ENCODE measurements at places on chromosomes 7 and 10.

DNA sequence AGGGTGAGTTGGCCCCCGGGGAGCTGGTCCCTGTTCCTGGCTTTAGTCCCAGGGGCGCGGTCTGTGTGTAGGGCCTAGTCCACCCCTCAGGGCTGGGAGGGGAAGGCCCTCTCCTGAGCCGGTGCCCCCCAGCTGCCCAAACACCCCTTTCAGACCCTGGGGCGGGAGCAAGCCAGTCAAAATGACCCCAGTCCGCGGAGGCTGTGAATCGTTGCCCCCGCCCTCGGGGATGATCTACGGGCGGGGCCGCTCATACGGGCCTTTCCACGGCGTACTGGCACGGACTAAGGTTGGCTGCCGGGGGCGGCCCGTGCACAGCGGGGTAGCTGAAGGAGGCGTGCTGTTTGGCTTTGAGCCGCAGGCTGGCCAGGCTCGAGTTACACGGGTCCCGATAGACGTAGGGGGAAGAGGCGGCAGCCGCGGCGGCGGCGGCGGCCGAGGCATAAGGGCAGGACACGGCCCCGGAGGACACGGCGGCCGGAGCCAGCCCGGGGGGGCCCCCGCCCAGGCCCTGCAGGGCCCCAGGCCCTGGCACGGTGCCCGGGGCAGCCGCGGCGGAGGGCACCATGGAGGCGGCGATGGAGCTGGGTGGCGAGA is 4.3 kb downstream of the ELOVL3 start:
- DNase-seq, result no peak

DNA sequence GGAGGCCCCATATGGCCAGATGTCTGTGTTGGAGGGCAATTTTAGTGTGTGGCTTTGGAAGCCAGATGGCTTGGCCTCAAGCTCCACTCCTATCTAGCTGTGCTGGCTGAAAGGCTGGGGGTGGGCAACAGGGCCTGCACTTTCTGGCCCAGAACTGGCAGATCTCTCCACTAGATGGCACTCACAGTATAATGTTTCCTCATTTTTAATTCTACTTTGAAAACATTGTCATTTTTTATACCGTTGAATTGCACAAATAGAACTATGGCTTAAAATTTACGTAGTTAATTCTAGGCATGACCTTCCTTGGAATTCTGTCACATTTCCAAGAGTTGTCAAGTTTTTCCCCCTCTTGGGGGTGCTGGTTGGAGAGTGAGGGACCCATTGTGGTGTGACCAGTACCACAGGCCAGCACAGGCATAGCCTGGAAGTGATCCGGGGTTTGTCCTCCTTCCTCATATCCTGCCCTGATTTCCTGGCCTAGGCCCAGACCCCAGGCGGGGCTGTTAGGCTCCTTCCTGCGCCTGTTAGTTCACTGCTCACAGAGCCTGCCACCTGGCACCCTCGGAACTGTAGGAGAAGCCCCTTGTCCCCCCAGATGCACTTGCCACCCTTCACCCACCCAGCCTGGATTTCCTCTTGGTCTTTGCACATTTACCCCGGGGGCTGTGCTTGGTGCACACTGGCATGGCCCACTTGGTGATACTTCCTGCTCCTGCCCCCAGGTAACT is 52.8 kb downstream of the ARHGAP22 start:
- DNase-seq, result peak; percentile 35

- DNase-seq, result no peak
These were observed 40.0 kb downstream of the MKI67 start for GRCh38 chr10:128086003-128086863.

DNA sequence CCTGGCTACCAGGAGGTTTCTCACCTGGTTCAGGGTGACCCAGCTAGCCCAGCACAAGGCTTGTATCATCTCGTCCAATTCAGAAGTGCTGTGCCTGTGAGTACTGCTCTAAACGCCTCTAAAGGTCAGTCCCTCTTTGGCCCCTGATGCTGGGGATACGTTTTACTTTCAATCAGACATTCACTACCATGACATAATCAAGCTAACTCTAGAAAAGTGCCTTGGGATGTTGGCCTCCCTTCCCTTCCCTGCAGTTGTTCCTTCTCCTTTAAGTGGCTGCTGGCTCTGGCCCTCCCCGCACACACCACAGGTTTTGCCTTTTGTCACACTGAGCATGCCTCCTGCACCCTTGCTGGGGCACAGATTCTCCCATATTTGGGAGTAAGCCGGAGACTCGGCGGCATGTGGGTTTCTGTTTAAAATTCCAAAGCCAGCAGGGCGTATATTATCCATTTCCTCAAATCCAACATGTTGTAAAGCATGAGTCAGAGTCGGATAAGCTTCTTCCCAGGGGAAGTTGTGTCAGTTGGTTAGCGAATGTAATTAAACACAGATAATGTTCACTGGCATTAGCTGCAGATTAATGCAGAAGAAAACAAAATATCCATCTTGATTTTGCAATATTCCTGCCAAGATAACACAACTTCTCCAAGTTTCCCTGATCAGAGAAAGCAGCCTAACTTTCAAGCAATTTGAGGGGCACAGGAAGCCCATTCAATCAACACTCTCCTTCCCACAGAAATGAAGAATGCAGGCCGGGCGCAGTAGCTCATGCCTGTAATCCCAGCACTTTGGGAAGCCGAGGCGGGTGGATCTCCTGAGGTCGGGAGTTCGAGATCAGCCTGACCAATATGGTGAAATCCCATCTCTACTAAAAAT is 31.8 kb upstream of the VCL start:
- peak; percentile 99 for DNase-seq

DNA sequence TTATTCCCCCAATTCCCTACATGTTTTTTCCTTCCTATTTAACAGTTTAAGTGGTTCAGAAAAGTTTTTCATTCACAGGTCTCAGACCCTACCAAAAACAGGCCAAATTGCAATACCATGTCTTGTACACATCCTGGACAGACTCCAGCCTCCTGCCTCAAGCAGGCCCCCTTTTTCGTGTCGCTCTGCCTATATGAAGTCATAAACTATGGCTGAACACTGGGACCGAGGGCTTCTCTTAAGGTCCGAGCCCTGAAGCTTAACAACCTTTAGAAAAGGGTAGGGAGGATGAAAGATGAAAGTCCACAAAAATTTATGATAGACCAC is 1.4 kb downstream of the FBXW4 start:
- peak; percentile 14 for DNase-seq

All from AG09319 (cell line).